Adrenal gland (tissue), 19 donors: ENCODE measurements at places on chromosomes 11 and 22. TPM values are rescaled to one million over a fixed set of nuclear protein-coding genes. Genes with fewer than 3 reads are reported as not detected.

GRCh38 chr22:35442471-35442870 lies 42.5 kb downstream of the MCM5 start:
- no peak for DNase-seq

Gene EP300
- total RNA-seq: 51.4 TPM

Gene PANX3
- total RNA-seq: not detected

- peak; percentile 69 for DNase-seq
Observed at GRCh38 chr11:114762408-114762807, 84.1 kb downstream of the NXPE2 start.

GRCh38 chr11:3137486-3138177 lies 27.5 kb downstream of the OSBPL5 start:
- DNase-seq: no peak

- DNase-seq: no peak
Observed at GRCh38 chr11:123976770-123977560, 616 bp downstream of the OR10S1 start.
